ENCODE measurements at places on chromosomes 3 and 15.
A peak's percentile ranks its signal among the peaks of the same experiment; 100 is the strongest.

DNA sequence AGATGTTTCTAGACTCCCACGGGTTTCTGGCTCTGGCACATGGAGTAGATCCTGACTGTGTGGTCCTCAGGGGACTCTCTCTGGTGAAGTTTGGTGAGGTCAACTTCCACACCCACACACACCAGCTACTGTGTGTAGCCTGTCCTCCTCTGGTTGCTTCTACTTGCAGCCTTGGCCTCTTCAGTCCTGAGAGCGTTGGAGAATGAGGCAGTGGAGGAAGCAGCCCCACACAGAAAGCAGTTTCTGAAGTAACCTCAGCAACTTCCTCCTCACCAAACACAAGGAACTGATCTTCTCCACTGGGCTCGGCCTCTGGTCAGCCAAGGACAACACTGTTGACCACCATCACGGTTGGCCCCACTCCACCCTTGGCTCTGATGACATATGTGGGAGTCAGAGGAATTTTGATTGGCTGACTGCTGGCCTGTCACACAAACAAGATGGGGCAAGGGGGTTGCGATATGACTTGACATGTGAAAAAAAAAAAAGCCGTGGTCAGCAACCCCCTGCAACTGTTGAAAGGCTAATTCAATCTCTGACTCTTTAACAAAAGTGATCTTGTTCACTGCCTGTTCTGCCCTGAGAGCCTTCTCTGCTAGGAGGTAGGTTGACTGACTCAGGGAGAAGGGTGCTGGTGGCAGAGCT lies 19.6 kb downstream of the CD86 start:
- DNase-seq: peak; percentile 72

- DNase-seq: no peak
These were observed 151.6 kb downstream of the SLCO3A1 start for GRCh38 chr15:92005154-92005553.

DNA sequence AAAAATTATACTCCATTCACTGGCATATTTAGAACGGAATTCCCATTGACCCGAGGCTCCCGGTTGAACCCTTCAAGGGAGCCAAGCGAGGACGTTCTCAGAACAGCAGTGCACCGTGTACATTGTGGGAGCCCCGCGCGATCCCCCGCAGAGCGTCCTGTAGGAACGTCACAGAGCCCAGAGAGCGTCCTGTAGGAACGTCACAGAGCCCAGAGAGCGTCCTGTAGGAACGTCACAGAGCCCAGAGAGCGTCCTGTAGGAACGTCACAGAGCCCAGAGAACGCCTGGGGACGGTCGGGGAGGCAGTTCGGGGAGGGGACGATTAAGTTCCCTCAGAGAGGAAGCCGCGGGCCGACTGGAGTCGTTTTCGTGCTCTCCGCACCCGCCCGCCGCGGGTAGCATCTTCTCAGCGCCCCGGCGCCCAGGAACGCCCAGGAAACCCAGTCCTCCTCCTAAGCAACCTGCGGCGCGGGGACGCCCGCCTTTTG lies 506 bp upstream of the ATP1B3 start:
- peak; percentile 58 for DNase-seq

GRCh38 chr15:40002295-40002694 lies 36.7 kb downstream of the SRP14 start:
- no peak for DNase-seq

GRCh38 chr3:126889276-126890201 lies 93.4 kb upstream of the PLXNA1 start:
- DNase-seq: no peak

GRCh38 chr15:50996641-50997040 lies 88.2 kb downstream of the AP4E1 start:
- DNase-seq: no peak

DNA sequence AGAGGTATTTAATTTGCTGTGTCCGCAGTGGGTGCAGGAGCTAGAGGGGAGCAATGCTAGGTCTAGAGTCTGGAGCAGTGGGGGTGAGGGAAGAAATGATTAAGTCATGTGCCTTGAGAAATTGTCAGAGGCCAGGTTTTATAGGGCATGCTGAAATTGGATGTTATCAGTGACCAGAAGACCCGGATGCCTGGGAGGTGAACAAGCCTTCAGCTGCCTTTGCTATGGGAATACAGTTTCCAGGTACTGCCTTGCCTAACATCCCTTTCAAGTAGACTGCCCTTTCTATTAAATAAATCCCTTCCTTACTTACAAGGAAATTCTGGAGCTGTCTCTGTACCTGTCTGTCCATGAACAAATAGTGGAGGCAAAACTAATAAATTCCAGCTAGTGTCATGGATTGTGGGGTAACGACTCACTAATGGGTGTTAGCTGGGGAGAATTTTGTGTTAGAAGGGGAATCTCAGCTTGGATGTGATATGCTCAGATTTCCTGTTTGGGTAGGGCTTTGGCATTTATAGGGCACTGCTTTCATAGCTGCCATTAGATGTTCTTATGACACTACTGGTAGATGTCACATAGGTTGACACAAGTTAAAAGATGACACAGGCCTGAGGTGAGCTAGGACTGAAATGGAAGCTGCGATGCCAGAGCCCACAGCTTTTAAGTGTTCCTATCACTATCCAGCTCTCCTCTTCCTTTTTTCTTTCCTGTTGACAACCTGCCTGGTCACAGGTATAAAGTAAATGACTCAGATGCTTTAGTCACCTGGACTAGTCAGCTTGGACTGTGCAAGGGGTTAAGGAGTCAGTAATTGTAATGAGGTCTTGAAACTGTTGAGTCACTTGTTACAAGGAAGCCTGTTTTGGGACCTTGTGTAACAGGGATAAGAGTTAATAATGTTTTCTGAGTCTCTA lies 21.3 kb downstream of the CHD2 start:
- no peak for DNase-seq

- DNase-seq: peak; percentile 75
These were observed 437 bp downstream of the KLF13 start for GRCh38 chr15:31326875-31327668.

DNA sequence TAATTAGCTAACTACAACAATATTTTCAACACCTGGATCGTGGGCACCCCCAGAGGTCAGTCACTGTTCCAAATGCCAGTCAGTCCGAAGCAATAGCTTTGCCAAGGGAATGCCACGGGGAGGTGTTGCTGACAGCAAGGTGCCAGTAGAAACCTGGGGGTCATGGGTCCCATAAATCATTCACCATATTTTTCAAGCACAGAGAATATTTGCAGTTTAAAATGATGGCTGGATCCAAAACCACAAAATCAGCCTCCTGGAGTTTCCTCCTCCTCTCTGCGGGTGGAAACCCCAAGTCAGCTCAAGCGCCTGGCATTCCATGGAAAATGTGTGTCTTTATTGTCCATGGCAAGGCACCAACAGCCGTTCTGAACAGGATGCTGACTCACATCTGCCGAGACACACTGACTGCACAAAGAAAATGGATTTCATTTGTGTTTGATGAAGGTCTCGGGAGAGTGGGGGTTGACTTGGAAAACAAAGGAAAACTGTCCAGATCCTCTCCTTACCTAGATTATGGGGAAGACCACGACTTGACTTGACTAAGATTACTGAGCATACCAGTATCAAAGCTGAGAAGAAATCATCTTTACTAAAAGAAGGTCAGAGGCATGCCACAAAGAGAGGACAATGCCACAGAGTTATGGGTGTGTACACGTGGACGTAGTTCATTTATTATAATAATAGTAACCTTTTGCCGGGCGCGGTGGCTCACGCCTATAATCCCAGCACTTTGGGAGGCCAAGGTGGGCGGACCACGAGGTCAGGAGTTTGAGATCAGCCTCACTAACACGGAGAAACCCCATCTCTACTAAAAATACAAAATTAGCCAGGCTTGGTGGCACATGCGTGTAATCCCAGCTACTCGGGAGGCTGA lies 26.4 kb downstream of the ANXA2 start:
- peak; percentile 35 for DNase-seq

- no peak for DNase-seq
These were observed 70.3 kb downstream of the ARNT2 start for GRCh38 chr15:80474224-80475215.

GRCh38 chr3:149080699-149081091 lies 5.6 kb downstream of the HLTF start:
- DNase-seq: no peak

- no peak for DNase-seq
These were observed 94.9 kb downstream of the ATP10A start for GRCh38 chr15:25768271-25768670.

GRCh38 chr3:108067768-108068167 lies 23.1 kb downstream of the CD47 start:
- no peak for DNase-seq

DNA sequence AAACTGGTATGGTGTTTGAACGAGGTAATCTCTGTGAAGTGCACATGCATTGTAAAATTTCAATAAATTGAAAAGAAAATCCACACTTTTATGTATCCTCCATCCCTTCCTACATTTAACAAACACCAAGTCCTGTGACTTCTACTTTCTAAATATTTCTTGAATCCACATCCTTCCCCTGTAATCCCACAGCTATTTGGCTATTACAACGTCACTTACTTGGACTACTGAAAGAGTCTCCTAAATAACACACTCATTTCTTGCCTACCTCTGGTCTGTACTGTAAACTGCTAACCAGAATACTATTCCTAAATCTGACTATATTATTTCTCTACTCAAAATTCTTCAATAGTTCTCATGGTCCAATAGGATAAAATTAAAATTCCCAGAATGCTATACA lies 176.1 kb downstream of the NEK10 start:
- no peak for DNase-seq

DNA sequence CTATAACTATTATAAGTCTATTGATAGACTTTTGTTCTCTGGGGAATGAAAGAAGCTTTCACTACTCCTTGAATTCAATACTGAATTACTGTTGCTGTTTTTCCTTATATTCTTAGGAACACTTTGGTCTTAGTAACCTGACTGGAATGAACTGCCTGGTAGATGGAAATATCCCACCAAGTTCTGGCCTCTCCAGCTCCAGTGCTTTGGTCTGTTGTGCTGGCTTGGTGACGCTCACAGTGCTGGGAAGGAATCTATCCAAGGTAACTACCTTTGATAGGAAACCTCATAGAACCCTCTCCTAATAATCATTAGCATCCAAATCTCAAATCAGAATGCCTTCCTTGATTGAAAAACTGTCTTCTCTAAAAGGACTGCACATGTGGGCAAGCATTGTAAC lies 69.1 kb downstream of the GALK2 start:
- no peak for DNase-seq

- DNase-seq: peak; percentile 76
These were observed 15.1 kb downstream of the PLSCR5 start for GRCh38 chr3:146589899-146590508.

GRCh38 chr3:60650171-60650570 lies 601.1 kb downstream of the FHIT start:
- no peak for DNase-seq

DNA sequence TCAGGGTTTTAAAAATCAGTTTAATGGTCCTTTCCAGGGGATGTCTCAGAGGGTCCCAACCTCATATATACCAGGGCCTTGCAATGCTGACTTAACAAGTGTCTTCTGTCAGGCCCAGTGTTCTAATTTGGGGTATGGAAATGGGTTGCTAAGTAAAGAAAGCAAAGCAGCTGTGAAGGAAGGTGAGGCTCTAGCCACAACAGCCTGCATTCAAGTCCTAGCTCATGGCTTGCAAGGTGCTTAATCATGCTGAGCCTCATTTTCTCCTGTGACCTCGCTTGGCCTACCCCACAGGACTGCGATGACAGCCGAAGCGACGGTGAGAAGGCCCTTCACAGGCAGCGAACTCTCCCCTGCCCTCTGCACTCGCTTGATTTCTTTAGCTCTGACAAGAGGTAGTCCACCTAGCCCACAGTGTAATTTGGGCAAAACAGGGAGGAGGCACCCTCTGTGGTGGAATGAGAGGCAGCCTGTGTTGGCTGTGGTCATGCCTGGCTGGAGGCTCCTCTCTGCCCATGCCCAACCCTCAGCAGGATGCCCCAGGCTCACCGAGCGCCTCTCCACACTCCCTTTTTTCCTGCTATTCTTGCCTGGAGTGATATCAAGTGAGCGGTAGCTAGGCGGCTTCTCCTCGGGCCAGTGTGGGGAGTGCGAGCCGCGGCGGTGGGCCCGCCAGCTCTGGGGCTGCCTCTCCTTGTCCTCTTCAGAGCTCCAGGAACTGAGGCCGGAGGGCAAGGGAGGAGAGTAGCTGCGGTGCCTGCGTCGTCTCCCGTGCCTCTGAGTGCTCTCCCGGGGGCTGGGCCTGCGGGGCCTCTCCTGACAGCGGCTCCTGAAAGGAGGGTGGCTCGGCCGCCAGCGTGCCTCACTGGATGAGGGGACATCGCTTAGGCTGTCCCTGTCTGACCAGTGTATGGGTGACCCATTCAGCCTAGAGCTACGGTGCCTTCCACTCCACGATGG lies 29.2 kb downstream of the ILDR1 start:
- DNase-seq: no peak

- DNase-seq: no peak
These were observed 287.1 kb downstream of the SOX2 start for GRCh38 chr3:181998828-181999227.

GRCh38 chr15:74134387-74135027 lies 4.1 kb downstream of the ISLR2 start:
- peak; percentile 32 for DNase-seq

- no peak for DNase-seq
These were observed 1439.8 kb upstream of the ALCAM start for GRCh38 chr3:103926936-103927335.

DNA sequence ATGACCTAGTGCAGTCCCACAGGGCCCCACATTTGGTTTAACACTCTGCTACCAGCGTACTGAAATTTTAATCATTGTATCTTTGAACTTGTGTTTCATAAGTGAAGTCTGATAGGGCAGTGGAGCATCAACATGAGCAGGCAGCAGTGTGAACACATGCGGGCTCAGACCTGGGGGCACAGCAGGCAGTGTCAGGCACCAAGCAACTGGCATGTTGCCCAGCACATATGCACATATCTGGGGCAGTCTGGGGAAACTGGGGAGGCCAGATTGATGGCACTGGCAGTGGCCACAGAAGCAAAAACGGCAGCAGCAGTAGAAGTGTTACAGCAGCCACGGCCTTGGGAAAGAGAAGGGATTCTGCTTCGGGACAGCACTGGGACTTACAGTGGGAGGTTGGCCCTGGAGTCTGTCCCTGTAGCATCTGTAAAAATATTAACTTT lies 353.9 kb upstream of the KCNMB2 start:
- peak; percentile 41 for DNase-seq

DNA sequence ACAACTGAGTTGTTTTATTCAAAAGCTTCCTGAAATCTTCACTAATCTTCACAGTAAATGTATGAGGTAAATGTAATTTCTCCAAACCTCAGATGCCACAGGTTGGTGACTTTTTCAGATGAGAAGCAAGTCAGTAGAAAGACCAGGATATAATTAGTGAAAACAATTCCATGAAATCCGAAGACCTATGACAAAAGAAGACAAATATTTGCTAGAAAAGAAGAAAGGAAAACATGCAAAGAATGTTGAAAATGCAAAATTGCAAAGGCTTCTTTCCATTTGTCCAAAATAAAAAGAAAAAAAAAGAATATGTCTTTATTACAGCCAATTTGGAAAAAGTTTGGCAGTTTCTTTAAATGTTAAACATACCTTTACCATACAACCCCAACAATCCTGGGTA lies 88.3 kb upstream of the MYRIP start:
- no peak for DNase-seq
